Left lung (tissue), 14 donors: ENCODE measurements at places on chromosomes 5 and 9. TPM values are rescaled to one million over a fixed set of nuclear protein-coding genes. Genes with fewer than 3 reads are reported as not detected.

GRCh38 chr9:7320841-7321240 lies 478.7 kb downstream of the DMAC1 start:
- no peak for DNase-seq

DNA sequence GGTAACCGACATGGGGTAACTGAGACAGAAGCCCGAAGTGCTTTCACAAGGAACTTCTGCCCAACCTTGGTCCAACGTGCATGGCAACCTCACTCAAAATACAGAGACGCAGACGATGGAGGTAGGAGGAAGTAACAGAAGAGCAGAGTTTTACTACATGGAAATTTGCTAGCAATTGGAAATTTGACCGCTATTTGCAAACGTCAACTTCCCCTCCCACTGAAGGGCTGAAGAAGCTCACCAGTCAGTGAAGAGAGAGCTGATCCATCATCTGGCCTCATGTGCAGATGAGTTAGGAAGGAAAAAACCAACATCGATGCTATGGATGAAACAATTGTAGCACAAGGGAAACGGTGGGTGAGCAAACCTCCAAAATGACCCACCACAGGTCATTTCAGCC lies 196.7 kb downstream of the RGS3 start:
- DNase-seq = no peak

GRCh38 chr5:135718151-135718550 lies 116.3 kb upstream of the SLC25A48 start:
- no peak for DNase-seq

- no peak for DNase-seq
Measured at GRCh38 chr9:127390563-127390962, 6.4 kb upstream of the SLC2A8 start.

GRCh38 chr5:131570757-131571156 lies 64.3 kb downstream of the RAPGEF6 start:
- DNase-seq = no peak

- no peak for DNase-seq
Measured at GRCh38 chr5:58013542-58014258, 446.2 kb downstream of the PLK2 start.

GRCh38 chr5:93154535-93154934 lies 426.5 kb downstream of the NR2F1-AS1 start:
- no peak for DNase-seq

DNA sequence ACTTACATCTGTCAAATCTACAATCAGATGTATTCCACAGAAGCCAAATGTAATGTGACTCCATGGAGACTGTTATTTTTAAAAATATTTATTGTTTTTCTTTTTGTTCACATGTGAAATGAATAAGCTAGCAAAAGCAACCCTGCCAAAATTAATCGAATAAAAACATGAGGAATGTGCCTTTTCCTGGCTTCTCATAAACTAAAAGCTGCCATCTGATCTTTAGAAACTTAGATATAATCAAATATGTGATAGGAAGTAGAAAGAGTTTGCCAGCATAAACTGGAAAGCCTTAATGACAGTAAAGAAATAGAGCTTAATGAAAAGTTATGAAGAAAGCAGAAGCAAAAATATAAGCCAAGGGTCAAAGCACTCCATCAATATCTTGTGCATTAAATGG lies 1724.7 kb upstream of the WWC1 start:
- DNase-seq = no peak

- DNase-seq = no peak
Measured at GRCh38 chr5:113489299-113489698, 1.0 kb upstream of the MCC start.

GRCh38 chr9:97096793-97097192 lies 57.9 kb upstream of the CTSV start:
- no peak for DNase-seq

DNA sequence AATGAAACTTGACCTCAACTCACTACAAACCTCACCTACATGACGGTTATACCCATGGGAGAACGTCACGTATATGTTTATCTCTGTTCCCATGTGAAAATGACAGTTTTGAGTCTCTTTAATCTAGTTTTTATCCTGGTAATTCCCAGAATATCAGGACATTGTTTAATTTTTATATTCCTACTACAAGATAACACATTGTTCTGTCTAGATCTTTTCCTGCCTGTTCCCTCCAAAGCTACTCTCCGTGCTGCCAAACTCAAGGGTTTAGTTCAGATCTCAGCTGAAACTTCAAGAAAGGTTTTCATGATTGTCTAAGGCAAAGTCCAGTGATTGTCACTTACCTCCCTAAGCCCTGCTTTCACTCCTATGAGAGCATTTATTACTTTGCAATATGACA lies 1159.4 kb upstream of the SEMA6A start:
- DNase-seq = no peak

GRCh38 chr9:14863402-14863801 lies 46.8 kb downstream of the FREM1 start:
- no peak for DNase-seq

- no peak for DNase-seq
Measured at GRCh38 chr9:120715389-120715924, 1.2 kb upstream of the MEGF9 start.

GRCh38 chr9:22008717-22009505 lies at the start of gene CDKN2B:
Gene CDKN2B (minus strand): TSS chr9:22009305. CDS start chr9:22008953, 352 bp downstream.
- peak; percentile 89 for DNase-seq

DNA sequence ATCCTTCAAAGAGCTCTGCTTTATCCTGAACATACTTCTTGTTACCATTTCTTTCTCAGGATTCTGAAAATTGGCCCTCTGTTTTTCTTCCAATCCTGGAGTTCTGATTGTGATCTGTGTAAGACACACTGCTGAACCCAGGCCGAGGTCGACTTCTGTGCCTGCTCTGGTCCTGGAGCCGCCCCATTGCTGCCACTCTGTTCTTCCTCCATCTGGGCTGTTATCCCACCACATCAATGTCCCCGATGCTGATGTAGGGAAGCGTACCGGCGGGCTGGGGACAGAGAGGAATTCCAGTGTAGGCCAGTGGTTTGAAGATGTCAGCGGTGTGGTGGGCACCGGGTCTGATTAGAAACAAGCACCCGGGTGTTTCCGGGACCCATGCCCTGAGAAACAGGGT lies 102.5 kb downstream of the LIFR start:
- no peak for DNase-seq

DNA sequence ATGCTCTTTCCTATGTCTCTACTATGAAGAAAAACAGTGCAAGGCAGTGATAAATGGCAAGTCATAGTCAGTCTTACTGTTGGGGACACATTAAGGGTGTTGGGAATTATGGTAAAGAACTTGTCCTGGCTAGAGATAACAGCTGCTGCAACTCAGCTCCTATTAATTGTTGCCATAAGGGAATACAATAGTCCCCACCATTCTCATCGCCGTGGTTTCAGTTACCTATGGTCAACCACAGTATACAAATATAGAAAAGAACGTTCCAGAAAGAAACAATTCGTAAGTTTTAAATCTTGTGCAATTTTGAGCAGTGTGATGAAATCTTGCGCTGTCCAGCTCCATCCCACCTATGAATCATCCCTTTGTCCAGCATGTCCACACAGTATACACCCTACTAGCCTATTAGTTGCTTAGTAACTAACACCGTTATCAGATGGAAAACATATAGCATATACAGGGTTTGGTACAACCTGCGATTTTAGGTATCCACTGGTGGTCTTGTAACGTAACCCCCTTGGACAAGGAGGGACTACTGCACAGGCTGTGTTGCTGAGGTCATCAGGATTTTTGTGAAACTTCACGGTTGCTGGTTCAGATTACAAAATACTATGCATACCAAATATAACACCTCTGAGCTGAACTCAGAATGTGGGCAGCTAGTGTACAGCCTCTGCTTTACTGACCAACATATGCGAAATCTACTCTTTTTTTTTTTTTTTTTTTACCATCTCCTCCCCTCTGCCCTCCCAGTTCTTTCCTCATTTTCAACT lies 53.5 kb downstream of the ZFR start:
- DNase-seq = no peak

GRCh38 chr9:117672369-117672768 lies 31.8 kb upstream of the TLR4 start:
- DNase-seq = no peak

DNA sequence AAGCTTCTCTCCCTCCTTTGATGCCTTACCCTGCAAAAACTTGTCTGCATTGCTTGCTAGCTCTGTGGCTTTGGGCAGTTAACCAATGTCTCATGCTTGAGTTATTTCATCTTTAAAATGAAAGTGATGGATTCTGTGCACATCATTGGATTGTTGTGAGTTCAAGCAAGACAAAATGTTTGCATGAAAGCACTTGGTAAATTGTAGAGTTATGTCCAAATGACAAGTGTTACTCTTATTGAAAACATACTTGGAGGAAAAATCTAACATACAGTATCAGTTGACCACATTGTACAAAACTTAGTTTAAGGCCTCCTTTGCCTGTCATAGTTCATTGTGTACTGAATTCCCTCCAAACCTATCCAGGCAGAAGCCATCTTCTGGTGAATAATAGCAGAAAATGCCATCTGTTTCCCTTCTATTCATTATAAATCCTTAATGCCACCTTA lies 30.0 kb downstream of the TGFBR1 start:
- DNase-seq = no peak

- no peak for DNase-seq
Measured at GRCh38 chr5:157509587-157509986, 49.6 kb downstream of the NIPAL4 start.

LHX6 gene
- total RNA-seq = 9.1 TPM

NR2F1 gene
- total RNA-seq = 50.7 TPM

SPATA31A5 gene
- not detected for total RNA-seq

CD14 gene
- total RNA-seq = 76.8 TPM

CD72 gene
- total RNA-seq = 4.0 TPM

ECSCR gene
- total RNA-seq = 48.9 TPM

MARCHF6 gene
- 128 TPM for total RNA-seq

FKTN gene
- 14.9 TPM for total RNA-seq

SLC6A3 gene
- 4.3 TPM for total RNA-seq

SNX18 gene
- total RNA-seq = 32.2 TPM

SAXO1 gene
- not detected for total RNA-seq
